ENCODE measurements at places on chromosomes 4 and X.

GRCh38 chr4:84451546-84451945 lies 47.5 kb downstream of the NKX6-1 start:
- no peak for DNase-seq

DNA sequence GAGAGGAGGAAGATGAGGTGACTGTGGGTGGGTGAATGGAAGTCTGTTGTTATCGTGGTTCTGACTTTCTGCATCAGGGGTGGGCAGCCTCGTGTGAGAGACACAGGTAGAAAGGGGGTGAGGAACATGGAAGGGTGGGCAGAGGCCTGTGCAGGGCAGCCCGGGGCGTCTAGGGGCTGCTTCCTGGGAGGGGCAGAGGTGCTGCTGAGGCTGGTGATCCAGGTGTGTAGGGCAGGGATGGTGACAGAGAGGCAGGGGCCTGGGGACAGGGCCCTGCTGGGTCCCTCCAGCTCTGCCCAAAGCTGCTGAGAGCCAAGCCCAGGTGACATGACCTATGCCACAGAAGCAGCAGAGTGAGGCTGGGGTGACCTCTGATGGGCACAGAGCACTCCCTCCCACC lies 89.7 kb upstream of the C4orf50 start:
- DNase-seq: no peak

DNA sequence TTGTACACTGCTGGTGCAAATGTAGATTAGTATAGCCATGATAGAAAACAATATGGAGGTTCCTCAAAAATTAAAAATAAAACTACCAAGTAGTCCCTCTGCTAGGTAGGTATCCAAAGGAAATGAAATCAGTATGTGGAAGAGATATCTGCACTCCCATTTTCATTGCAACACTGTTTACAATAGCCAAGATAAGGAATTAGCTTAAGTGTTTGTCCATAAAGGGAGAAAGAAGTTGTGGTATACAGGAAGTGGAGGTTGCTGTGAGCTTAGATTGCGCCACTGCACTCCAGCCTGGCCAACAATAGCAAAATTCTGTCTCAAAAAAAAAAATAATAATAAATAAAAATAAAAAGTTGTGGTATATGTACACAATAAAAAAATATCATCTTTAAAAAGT lies 325.0 kb upstream of the EMCN start:
- no peak for DNase-seq

DNA sequence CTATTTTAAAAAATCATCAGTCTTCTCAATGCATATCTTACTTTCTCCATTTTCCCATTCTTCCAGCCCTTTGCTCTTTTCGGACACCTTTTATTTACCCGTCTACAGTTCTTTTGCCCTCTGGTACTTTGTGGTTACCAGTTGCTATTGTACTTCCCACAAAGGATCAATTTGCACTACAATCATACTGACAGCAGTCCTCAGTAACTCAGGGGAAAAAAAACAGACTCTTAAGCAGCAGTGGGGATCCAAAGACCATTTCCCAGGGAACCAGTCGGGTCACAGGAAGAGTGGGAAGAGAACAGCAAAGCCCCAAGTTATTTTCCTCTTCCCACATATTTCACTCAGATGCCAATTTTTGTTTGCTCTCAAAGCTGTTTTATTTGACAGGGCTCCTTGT lies 23.1 kb downstream of the DMD start:
- DNase-seq: no peak

GRCh38 chrX:135435139-135435922 lies 13.6 kb downstream of the SMIM10L2A start:
- DNase-seq: no peak

DNA sequence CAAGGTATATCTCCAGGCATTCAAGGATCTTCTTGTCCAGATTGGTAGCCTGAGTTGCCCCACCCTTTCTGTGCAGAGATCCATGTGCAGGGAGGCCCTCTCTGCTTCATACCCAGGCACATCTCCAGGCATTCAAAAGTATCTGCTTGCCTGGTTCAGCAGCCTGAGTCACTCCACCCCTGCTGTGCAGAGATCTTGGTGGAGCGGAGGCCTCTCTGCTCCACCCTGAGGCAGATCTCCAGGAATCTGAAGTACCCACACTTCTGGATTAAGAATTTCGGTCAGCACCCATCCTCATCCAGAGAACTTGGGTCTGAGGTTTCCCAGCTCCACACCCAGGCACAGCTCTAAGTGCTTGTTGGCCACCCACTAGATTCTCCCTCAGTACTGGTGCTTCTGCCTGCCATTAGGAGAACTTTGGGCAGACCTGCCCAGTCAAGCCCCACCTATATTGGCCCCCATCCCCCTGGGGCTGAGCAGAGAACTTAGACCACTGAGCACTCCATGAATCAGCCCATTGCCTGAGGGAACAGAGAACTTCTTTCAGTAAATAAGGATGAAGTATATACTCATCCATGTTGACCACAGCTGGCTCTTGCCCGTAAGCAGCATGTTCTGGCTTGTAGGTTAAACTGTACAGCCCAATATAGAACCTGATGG lies 199.5 kb upstream of the ZCCHC13 start:
- no peak for DNase-seq

- no peak for DNase-seq
Measured at GRCh38 chr4:162804351-162804924, 362.3 kb downstream of the NAF1 start.

DNA sequence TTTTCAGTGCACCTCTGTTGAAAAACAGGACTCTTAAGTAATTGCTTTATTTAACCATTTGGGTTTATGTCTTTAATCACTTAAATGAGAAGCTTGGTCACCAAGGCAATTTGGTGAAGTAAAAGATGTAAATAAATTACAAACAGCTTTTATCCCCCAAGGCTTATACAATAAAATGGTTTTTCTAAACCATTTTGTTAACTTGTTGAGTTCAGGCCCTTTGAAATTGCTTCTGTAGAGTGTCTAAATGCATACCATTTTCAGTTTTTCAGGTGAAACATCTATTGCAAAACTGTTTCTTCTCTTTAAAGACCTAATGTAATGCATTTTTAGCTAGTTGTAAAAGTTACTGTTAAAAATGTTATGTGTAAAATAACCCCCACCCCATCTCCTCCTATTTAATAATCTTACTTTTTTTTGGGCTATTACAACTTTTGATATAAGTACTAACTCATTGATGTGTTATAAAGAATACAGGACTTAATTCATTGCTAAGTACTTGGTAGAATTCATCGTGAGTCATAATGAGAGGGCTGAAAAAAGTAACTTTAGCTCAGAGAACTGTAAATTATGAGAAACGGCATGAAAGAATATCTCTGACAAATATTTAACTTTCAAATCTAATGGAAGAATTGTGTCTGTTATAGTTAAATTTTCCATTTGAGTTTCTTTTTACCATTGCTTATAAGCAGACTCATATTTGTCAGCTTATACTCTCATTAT lies 4.5 kb downstream of the RAPGEF2 start:
- DNase-seq: no peak

DNA sequence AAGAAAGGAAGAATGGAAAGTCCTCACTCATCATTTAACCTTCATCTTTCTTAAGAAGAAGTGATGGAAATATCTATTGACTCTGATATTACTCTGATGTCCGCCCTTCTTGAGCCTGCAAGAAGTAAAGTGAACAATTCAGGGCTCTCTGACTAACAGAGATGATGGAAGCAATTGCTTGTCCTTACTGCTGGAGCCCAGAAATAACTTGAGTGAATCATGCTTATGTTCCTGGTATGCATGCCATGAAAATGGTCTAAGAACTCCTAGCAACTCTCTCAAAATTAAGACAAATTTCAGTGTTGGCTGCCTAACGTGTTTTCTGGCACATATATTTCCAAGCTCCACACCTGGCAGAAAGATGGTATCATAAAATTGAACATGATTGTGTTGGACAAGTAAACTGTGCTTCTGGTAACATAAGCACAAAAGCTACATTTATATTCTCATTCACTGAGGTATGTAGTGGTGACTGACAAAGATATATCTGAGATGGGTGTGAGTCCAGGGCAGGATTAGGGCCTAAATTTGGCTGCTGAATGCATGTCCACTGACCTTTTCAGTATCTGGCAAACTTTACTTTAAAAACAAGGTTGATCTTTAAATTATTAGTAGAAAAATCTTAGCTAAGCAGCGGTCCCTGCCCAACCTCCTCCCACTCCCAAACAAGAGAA lies 109.2 kb upstream of the OTUD4 start:
- no peak for DNase-seq

DNA sequence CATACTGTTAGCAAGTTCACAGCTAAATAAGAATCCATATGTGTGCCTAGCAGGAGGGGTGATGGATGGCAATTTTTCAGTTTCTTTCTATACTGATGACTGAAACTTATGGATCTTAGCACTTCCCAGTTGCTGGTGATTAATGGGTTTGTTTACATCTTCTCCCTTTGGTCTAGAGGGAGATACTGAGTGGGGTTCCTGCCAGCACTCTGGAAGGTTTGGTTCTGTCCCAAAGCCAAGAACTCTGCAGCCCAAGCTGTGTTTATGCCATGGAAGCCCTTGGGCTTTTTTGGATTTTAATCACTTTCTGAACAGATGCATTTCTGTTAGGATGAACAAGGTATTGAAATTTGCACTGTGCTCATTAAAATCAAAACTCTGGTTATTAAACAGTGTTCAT lies 43.5 kb downstream of the DDIT4L start:
- DNase-seq: no peak

DNA sequence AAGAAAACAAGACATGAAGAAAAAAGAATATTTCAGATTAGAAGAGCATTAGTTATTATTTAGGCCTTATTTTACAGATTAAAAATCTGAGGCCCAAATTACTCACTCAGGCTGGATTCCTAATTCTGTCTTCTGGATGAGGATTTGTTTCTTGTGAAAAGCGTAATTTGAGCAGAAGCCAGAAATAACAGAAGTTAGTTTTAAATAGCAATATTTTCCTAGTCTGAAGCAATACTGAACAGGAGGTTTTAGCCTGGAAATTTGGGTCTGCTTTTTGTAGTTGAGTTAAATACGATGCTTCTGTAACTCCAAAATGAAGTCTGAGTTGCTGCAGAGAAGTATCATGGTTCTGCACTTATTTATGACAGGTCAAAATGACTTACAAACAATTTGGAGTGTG lies 124.9 kb downstream of the RTL3 start:
- DNase-seq: no peak

DNA sequence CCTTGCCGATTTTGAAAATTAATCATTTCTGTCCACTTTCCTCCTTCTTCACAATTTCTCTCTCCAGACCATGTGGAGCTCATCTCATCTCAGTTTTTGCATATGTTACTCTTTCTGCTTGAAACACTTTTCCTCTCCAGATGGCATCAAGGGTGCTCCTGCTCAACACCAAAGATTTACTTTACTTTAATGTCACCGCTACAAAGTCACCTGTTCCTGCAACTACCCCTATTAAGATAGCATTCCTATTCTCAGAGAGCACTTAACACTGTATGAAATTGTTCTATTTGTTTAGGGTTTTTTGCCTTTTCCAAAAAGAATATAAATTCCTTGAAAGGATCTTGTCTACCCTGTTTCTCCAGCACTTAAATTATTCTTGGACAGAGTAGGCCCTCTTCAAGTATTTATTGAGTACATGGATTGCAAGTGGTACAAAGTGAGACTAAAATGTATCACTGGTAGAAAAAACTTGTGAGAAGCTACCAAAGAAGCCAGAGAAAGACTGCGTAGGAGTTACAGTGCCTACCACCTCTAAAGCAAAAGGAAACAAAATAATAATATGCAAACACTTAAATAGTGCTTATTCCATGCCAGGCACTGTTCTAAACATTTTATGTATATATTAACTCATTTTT lies 1.1 kb upstream of the EXOSC9 start:
- DNase-seq: no peak

- DNase-seq: no peak
Measured at GRCh38 chr4:185559915-185560281, 24.6 kb upstream of the PDLIM3 start.

DNA sequence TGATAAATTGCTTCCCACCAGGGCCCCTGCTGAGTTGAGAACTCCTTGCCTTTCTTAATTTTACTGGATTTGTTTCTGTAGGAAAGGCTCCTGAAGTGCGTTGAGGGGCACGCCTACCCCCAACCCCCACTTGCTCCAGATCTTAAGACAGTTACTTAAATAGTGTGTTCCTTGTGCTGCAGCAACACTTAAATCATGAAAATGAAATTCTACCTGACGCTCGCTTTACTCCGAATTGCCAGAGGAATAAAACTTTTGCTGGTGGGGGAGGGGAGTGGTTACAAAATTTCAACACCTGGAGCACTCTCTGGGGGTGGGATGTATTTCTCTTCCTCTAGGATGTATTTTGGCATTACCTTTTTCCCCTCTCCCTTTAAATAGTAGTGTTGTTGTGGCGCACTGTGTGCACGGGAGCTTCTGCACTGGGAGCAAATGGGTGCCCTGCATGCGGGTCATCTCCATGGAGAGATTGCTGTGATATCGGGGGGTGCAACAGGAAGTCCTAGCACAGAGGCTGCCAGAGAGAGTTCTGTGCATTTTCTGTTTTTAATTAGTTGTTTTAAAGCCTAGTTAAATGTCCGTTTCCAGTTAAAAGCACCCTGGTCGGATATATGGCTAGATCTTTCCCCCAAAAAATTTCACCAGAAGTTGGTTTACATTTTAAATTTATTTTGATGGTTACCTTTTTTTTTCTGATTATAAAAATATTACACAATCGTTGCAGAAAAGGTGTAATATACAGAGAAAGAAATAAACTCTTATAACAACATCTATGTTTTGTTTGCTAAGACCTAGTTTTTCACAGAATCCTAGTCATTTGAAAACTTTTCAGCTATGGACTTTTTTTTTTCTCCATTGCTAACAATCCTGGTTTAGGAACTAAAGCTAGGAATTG lies 207.7 kb downstream of the SOWAHB start:
- no peak for DNase-seq

- DNase-seq: no peak
Measured at GRCh38 chrX:101220662-101221260, 1.2 kb downstream of the DRP2 start.

DNA sequence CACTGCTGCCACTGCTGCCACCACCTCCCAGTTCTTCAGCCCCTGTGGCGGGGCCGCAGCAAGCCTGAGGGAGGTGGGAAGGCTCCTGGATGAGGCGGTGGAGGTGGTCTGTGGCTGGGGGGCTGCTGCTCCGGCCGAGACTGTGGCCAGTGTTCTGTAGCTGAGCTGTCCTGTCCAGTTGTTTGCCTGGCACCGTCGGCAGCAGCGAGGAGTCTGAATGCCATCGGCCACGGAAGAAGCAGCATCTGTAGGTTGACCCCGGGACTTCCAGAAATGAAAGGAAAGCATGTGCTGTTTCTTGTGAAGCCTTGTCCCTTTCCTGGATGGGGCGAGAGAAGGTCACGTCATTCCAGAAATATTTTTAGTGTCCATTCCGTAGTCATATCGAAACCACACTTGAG lies 3.3 kb downstream of the C4orf54 start:
- DNase-seq: no peak
